ENCODE measurements at places on chromosomes 5 and 9. TPM values are rescaled to one million over a fixed set of nuclear protein-coding genes. Genes with fewer than 3 reads are reported as not detected.

The CTXN3 gene
- polyA plus RNA-seq = 3.7 TPM

The SMIM3 gene
- 7.0 TPM for polyA plus RNA-seq

The GPX8 gene
- 57.5 TPM for polyA plus RNA-seq

The INSL6 gene
- polyA plus RNA-seq = 0.20 TPM

The GCNT1 gene
- 3.8 TPM for polyA plus RNA-seq

The BARX1 gene
- polyA plus RNA-seq = not detected

The PCDHAC1 gene
- 0.07 TPM for polyA plus RNA-seq

The GNE gene
- polyA plus RNA-seq = 12.0 TPM

The WDR31 gene
- polyA plus RNA-seq = 2.8 TPM

The ANXA6 gene
- 434 TPM for polyA plus RNA-seq

The FAM169A gene
- 0.65 TPM for polyA plus RNA-seq

DNA sequence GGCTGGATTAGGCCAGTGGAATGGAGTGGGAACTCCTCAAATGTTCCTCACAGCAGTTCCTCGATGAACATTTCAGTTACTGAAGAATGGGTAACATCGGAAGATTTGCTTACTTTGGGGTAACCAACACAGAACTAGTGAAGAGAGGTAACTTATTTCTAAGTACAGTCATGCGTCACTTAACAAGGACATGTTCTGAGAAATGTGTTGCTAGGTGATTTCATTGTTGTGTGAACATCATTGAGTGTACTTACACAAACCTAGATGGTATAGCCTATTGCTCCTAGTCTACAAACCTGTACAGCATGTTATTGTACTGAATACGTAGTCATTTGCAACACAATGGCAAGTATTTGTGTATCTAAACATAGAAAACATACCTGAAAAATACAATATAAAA, 228.3 kb downstream of the MAST4 start:
- DNase-seq = no peak

- DNase-seq = no peak
Observed at GRCh38 chr9:136703276-136703860, 9.0 kb upstream of the DIPK1B start.

DNA sequence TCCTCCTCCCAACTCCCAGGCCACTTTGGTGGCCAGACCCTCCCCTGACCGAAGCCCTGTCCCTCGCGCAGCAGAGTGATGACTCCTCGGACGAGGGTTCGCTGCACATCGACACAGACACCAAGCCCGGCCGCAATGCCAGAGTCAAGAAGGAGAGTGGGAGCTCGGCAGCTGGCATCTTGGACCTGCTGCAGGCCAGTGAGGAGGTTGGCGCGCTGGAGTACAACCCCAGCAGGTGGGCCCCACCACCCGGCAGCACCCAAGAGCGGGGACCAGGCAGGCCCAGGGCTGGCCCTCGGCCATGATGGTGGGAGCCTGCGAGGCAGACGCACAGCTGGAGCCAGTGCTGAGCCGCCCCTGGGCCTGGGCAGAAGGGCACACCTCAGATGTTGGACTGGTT, 90.6 kb downstream of the PHF2 start:
- DNase-seq = no peak

- DNase-seq = peak; percentile 91
Observed at GRCh38 chr9:127930231-127931091, at the start of gene PIP5KL1. TSS of gene PIP5KL1 (minus strand) at chr9:127930777. CDS start at chr9:127930752, 25 bp downstream.

GRCh38 chr5:107593009-107593408, 77.7 kb downstream of the EFNA5 start:
- peak; percentile 81 for DNase-seq

DNA sequence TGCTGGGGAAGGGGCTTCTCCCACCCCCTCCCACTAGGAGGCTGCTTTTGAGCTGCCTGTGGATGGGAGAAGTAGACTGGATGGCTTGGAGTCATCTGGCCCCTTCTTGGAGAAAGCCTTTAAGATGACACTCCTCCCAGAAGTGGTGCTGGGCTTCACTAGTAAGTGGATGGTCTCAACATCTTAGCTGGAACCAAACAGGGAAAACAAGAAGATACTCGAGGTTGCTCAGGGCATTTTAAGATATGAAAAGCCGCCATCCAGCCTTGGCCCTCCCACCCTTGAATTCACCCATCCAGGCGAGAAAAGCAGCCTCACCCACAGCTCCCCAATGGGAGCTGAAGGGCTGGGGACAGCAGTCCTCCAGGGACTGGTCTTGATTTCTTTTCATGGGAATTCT, 7.8 kb upstream of the SMIM32 start:
- DNase-seq = no peak

- no peak for DNase-seq
Observed at GRCh38 chr5:151904909-151905308, 19.7 kb downstream of the GLRA1 start.

DNA sequence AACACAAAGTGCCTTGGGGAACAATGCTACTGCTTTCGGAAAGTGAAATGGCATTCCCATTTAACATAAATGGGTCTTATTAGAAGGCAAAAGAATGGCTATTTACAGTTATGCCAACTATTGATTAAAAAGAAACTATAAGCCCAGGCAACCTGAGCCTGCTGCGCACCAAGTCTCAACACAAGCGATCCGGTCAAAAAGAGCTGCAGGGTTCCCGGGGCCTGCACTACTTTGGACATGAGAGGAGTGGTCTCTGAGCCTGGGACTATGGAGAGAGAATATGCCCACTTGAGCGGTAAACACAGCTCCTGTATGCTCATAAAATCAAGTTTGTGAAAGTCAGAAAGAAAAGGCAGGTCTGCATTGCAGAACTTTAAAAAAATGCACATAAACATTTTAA, 660.7 kb downstream of the EFNA5 start:
- DNase-seq = no peak

- DNase-seq = no peak
Observed at GRCh38 chr5:143877196-143877595, 65.2 kb downstream of the HMHB1 start.

DNA sequence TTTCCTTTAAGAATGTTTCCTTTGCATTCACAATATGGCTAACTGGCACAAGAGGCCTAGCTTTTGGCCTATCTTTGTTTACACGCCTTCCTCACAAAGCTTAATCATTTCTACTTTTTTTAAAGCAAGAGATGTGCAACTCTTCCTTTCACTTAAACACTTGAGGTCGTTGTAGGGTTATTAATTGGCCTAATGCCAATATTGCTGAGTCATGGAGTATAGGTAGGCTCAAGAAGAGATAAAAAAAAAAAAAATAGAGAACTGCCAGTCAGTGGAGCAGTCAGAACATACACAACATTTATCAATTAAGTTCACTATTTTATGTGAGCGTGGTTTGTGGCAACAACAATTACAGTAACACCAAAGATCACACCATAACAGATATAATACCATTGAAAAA, 5.9 kb downstream of the FKBP15 start:
- peak; percentile 10 for DNase-seq

- peak; percentile 60 for DNase-seq
Observed at GRCh38 chr9:121201045-121201737, 478 bp downstream of the RAB14 start.

DNA sequence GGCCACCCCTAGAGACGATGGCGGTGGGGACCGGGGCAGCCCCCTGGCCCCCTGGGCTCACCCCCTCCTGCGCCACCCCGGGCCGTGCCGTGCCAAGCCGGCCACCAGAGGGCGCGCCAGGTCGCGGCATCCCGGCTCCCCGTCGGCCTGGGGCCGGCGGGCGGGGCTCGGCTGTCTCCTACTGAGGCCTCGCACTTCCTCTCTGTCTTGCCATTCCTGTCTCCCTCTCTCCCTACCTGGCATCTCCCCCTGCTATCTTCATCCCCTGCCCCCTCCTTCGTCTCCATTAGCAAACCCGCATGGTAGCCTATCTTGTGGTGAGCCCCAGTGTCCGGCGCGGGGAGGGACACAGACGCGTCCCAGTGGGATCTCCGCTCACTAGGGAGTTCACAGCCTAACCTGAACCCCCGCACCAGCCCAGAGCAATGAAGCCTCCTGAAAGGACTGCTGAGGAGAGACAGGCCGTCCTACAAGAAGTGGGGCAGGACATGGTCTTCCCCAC, 29.8 kb upstream of the FABP6 start:
- peak; percentile 78 for DNase-seq

GRCh38 chr5:78602400-78602799, 46.2 kb downstream of the LHFPL2 start:
- no peak for DNase-seq

GRCh38 chr5:24491490-24491889, 153.3 kb downstream of the CDH10 start:
- DNase-seq = no peak

GRCh38 chr5:645421-645820, 33.3 kb downstream of the CEP72 start:
- no peak for DNase-seq

DNA sequence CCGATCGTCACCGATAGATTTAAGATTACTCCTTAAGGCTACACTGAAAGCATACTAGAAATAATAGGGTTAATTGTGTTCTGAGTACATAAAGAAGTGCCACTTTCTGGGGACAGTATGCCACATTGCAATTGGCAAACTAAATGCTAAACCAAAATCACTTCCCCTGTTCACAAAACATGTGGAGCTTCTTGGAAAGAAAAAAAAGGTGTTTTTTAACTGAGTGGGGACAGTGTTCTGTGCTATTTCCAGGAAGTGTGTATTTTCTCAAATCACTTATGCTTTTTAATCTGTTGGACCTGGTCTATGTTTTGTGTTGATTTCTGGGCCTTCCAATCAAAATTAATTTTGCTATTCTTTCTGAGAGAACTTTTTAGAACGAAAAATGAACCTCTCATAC, 149.3 kb upstream of the MPDZ start:
- peak; percentile 57 for DNase-seq

DNA sequence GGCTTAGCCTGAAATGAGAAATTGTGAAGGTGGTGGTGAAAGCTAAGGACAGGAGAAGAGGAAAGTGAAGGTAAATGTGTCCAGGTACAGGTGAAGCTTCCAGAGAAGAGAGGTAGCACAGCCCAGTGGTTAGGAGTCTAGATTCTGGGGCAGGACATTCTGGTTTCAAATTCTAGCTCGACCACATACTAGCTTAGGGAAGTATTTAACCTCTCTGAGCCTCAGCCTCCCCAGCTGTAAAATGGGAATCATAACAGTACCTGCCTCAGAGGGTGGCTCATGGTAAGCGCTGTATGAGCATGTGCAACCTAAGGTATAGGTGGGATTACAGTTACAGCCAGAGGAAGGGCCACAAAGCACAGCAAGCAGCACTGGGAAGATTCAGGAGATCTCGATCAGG, 55.2 kb downstream of the PCDH1 start:
- DNase-seq = no peak

- no peak for DNase-seq
Observed at GRCh38 chr5:169805527-169805934, 168.5 kb downstream of the DOCK2 start.

GRCh38 chr5:9419794-9420193, 126.1 kb downstream of the SEMA5A start:
- DNase-seq = no peak

DNA sequence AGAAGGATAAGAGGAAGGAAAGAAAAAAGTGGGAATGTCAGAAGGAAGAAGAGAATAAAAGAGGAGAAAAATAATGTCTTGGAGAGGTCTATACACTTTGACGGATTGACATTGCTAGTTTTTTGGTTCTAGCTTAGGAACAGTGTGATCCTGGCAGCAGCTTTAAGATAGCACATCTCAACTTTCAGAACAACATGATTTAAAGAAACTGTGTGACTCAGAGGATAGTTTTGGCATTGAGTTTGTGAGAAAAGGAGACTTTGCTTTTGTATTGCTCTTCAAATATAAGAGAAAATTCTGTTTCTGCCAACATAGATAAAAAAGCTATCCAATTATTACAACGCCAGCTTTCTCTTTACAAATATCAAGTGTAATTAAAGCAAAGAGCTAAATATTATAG, 260.7 kb upstream of the ARRDC3 start:
- peak; percentile 54 for DNase-seq

DNA sequence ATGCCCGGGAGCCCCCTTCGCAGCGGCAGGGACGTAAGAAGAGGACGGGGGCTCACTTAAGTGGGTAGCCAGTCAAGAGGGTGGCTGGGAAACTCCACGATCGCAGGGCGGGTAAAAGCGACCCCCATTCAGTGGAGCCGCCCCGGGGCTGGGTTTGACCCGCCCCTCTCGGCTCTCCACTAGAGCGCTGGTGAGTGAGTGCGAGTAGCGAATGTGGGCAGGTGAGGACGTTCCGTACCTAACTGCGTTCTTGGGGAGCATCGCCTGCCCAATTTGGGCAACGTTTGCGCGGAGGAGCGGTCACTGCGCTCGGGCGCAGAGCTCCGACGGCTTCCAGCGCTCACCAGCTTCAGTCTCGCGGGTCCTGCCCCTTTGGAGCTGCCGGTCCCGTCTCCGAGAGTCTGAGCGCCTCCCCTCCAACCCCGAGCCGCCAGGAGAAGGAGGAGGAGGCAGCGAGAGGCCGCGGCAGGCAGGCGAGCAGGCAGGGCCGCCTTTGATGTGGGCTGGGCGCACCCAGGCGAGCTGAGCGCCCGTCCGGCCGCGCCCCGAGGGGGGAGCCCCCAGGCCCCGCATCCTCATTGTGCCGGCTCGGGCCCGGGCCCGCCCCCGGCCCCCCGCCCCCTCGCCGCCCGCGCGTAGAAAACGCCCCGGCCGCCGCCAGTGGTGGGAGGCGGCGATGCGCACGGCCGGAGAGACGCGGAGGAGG, at the start of gene FGF18:
FGF18 (plus strand) TSS at position 666 of the 706 bp plus-strand sequence. CDS start 553 bp downstream, outside the sequence.
- peak; percentile 92 for DNase-seq

DNA sequence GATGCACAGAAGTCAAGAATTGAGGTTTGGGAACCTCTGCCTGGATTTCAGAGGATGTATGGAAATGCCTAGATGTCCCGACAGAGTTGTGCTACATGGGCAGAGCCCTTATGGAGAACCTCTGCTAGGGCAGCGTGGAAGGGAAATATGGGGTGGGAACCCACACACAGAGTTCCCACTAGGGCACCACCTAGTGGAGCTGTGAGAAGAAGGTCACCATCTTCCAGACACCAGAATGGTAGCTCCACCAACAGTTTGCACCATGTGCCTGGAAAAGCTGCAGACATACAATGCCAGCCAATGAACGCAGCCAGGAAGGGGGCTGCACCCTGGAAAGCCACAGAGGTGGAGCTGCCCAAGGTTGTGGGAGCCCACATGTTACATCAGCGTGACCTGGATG, 104.5 kb downstream of the STK32A start:
- DNase-seq = no peak

- DNase-seq = peak; percentile 10
Observed at GRCh38 chr9:73595036-73595545, 443.4 kb downstream of the ANXA1 start.

DNA sequence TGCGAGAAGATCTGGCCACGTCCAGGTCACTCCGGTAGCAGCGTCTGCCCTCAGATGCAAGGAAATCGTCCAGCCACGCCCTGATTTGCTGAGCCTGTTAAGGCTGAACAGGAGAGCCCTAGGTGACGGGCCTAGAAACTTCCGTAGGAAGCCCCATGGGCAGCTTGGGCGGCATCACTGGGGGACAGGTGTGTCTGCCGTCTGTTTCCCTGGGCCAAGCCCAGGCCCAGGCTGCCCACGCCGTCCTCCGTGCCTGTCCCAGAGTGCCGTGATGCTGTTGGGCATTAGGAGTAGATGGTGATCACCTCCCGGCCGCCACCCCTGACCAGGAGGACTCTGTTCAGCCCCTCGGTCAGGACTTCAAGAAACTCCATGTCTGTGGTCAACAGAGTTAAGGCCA, 43.5 kb downstream of the NKD2 start:
- DNase-seq = no peak

GRCh38 chr5:161481922-161482321, 64.6 kb downstream of the GABRB2 start:
- no peak for DNase-seq

All from muscle of leg (tissue), 16 donors.